ENCODE measurements at places on chromosomes 3 and 15.

GRCh38 chr15:41494190-41494921 lies 682 bp downstream of the ITPKA start:
- no peak for DNase-seq

- DNase-seq, result no peak
Measured at GRCh38 chr3:72220946-72221345, 436.0 kb upstream of the PROK2 start.

- no peak for DNase-seq
Measured at GRCh38 chr3:159265705-159266104, 463.9 kb downstream of the MFSD1 start.

DNA sequence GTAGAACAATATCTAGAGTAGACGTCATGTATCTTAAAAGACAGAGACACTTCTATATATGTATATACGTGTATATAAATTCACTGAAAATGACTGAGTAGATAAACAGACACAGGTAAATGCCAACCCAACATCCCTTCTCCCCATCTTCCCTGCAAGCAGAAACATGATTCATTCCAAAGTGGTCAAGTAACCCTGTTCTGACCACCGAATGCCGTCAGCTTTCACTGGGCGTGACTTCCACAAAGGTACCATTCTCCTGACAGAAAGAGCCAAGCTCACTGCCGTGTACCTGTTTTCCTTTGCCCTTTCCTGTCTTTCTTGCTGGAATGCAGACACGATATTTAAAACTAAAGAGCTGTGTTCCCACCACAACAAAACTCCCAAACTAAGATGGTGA lies 76.7 kb downstream of the TAFA4 start:
- DNase-seq, result no peak

GRCh38 chr3:155230382-155230781 lies 63.1 kb downstream of the STRIT1 start:
- no peak for DNase-seq

GRCh38 chr3:67083277-67083676 lies 85.2 kb downstream of the KBTBD8 start:
- DNase-seq, result no peak

DNA sequence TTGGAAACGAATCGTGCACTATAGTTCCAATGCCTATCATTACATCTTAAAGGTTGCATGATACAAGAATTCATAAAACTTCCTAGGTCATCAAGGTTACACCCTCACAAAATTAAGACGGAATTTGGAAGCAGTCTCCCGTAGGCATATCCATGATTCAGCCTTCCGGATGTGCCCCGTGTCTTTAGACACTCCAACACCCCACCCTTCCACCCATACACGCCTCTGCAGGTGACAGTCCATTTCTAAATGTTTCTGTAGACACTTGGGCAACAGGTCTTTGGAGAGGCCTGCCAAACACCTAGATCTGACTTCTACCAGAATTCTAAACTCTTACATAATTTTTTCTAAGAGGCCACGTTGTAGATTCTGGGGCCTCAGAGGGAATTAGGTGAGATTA lies 49.8 kb downstream of the LDHAL6B start:
- no peak for DNase-seq

GRCh38 chr15:46703020-46703861 lies 1014.1 kb upstream of the SEMA6D start:
- no peak for DNase-seq

Measured in stimulated activated CD8-positive, alpha-beta memory T cell treated with anti-CD3 and anti-CD28 coated beads, Interleukin-4, amount 100 ng/mL, for 4 hours (primary cell).